Urinary bladder (tissue), 4 donors: ENCODE measurements at places on chromosomes 2 and 18.

DNA sequence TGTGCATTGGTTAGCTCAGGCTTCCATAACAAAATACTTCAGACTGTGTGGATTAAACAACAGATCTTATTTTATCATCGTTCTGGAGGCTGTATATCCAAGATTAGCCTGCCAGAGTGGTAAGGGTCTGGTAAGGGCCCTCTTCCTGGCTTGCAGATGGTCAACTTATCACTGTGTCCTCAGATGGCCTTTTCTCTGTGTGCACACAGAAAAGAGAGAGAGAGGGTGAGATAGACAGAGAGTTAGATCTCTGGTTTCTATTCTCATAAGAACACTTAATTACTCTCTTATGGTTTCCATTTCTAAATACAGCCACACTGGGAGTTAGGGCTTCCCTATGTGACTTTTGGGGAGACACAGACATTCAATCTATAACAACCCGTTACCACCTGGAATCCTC is 1003.5 kb downstream of the TSN start:
- no peak for DNase-seq

GRCh38 chr2:159249990-159250715 is 36.4 kb downstream of the WDSUB1 start:
- no peak for DNase-seq

DNA sequence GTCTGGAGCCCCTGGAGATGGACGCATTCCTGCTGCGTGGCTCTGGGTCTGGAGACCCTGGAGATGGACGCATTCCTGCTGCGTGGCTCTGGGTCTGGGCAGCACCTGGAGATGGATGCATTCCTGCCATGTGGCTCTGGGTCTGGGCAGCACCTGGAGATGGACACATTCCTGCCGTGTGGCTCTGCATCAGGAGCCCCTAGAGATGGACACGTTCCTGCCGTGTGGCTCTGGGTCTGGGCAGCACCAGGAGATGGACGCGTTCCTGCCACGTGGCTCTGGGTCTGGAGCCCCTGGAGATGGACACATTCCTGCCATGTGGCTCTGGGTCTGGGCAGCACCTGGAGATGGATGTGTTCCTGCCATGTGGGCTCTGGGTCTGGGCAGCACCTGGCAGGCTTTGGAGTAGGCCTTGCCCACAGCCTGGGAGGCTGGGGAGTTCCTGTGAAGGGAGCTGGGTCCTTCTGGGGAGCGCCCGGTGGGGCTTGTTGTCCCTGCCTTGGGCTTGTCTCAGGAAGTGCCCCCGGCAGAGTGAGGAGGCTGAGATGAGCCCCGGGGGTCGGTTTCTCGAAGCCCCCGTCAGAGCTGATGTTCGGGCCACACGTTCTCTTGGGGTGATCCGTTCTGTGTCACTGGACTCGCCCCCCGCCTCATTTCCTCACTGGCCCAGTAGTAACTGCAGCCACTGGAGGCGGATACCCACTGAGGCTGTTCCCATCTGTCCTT is 41.0 kb downstream of the SH3BP4 start:
- DNase-seq, result no peak

GRCh38 chr2:216659276-216659675 is 26.1 kb downstream of the IGFBP2 start:
- DNase-seq, result peak; percentile 62

DNA sequence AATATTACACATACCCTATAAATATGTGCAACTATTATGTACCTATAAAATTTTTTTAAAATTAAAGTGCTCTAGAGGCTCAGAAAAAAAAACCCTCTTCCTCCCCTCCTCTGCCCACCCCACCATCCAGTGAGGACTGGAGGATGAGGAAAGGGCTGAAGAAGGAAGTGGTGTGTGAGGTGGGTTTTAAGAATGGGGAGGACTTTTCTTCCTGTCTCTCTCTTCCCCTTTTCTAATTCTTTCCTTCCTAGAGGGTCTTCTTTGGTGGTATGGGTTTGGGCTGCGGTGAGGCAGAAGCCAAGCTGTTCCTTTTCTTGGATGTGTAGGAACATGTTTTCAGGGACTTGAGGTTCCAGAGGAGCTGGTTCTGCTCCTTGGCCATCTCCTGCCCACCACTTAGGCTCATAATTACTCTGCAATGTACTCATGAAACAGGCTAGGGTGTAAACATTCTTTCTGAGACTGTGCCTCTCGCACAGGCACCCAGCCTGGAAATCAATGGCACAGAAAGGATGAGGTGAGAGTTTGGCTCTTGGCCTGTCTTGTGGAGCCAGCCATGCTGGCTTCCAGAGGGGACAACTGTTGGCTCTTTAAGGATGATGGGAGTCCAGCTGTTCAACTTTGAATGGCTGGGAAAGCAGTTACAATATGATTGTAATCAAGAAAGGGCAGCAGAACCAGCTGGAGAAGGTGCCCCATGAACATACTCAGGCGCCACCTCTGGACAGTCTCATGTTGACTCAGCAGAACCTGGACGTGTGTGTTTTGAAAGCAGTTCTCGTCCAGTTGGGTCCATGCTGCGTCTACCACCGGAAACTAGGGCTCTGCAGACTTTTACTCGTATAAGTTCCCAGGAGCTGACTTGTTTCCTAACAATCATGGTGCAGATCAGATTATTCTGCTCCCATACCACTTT is 38.3 kb downstream of the IL1RL2 start:
- DNase-seq, result no peak

DNA sequence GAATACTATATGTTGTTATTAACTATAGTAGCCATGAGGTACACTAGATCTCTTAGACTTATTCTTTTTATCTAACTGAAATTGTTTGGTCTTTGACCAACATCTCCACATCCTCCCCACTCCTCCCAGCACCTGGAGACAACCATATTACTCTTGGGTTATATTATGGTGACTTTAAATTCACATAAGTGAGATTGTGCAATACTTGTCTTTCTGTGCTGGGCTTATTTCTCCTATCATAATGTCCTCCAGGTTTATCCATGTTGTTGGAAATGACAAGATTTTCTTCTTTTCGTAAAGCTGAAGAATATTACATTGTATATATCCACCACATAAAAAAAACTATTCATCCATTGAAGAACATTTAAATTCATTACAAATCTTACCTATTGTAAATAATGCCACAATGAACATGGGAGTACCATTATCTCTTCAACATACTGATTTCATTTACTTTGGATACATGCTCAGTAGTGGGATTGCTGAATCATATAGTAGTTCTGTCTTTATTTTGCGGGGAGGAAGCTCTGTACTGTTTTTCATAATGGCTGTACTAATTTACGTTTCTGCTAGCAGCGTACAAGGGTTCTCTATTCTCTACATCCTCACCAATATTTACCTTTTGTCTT is 159.2 kb upstream of the SCN7A start:
- no peak for DNase-seq

GRCh38 chr2:158817588-158817987 is 22.5 kb downstream of the DAPL1 start:
- no peak for DNase-seq

GRCh38 chr2:237060534-237061312 is 25.0 kb upstream of the COPS8 start:
- peak; percentile 52 for DNase-seq

DNA sequence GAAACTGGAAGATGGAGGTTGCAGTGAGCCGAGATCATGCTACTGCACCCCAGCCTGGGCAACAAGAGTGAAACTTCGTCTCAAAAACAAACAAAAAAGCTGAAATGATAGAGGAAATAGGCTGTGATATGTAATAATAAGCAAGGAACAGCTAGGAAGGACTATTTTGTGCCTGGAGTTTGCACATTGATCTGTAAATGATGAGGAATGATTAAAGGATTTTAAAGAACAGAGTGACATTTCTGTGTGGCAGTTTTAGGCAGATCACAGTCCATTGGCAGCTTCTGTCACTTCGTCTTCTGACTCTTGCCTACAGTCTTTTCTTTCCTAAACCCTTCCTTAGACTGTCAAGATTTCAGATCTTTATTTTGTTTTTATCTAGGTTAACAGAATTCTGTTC is 19.4 kb downstream of the EPB41L5 start:
- DNase-seq, result no peak

DNA sequence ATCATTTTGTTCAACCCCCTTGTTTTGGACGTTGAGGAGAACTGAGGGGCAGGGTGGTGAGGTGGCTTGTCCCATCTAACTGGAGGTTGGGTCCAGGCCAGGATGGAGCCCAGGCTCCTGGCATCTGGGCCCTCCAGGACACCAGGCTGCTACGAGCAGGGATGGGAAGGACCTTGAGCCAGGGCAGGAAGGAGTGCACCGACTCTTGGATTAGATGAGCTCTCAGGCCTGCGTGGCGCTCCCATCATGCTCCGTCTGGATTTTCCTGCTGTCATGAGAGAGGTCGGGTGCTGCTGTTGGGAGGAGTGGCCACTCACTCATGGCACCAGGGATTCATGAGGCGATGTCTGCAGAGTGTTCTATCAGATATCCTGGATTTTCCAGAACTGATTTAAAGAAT is 18.3 kb upstream of the ALLC start:
- no peak for DNase-seq

GRCh38 chr2:237065071-237065377 is 20.7 kb upstream of the COPS8 start:
- no peak for DNase-seq

DNA sequence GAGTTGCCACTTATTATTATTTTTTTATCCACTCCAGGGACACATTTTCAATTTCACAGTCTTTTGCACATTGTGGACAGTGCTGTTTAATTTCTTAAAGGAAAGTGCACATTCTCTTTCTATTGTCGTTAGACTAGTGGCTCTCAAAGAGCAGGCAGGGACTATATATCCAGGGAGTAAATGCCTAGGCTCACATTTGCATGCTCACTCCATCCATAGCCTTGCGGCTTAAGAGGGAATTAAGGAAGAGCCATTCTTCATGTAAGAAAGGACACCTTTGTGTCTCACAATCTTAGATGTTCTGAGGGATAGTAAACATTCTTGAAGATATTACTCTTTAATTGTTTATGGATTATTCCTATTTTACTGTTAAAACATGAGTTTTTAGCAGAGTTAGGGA is 70.8 kb downstream of the FIGN start:
- no peak for DNase-seq

DNA sequence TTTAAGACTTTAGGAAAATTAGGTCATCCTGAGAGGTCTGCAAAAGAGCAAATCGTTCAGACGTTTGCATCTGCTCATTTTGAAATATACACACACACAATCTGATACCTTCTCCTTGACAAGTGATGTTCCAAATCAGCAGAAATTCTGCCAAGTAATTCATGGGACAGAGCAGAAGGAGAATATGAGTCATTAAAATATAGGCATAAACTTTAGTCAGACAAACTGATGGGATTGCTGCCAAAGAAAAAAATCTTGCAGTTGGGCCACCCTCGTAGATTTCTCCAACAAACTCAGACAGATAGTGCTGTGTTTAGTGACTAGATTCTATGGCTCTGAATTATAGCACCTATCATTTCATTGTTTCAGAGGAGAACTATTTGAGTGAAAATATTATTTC is 336.3 kb downstream of the NYAP2 start:
- DNase-seq, result peak; percentile 46

- no peak for DNase-seq
Measured at GRCh38 chr2:237438080-237438940, 24.3 kb upstream of the COL6A3 start.

GRCh38 chr18:75269696-75270095 is 59.1 kb downstream of the TSHZ1 start:
- DNase-seq, result no peak

GRCh38 chr2:232104076-232104646 is 142.6 kb downstream of the DIS3L2 start:
- DNase-seq, result no peak

DNA sequence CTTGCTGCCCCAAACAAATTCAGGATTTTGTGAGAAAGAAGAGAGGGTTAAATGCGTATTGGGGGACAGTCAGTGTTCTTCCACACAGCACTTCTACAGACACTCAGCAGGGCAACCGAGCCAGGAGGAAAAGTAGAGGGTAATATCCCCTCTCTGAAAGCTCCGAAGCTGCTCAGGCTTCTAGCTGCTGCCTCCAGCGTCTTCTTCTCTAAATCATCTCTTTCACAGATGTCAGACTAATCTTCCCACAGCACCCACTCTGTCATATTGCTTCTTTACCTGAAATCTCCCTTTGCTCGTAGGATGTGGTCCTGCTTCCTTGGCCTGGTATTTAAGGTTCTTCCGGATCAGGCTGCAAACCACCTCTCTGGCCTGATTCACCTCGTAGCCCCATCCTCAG is 117.6 kb upstream of the HAAO start:
- DNase-seq, result no peak
